ENCODE measurements at places on chromosomes 1 and 21. TPM values are rescaled to one million over a fixed set of nuclear protein-coding genes. Genes with fewer than 3 reads are reported as not detected.
A peak's percentile ranks its signal among the peaks of the same experiment; 100 is the strongest.

Gene KRTAP12-1
- not detected for total RNA-seq

Gene DEDD
- 50.7 TPM for total RNA-seq

GRCh38 chr1:2330035-2330434, 61.3 kb downstream of the MORN1 start:
- no peak for DNase-seq

Gene TEX38
- total RNA-seq, result not detected

DNA sequence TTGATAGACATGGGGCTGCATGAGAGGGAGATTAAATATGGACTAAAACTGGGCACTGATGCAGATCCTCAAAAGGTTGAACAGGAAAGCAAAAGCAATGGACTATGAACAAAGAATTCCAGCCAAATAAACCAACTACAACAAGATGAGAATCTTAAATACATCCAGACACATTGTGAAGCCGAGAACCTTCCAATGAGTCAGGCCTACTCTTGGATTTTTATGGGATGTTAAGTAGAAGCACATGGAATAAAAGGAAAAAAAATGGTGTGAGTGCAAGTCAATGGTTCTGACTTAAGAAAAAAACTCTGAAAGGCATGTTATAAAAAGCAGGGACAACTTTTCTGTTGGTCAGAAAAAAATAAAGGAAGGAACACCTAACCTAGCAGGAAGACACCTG, 227.2 kb downstream of the DPYD start:
- DNase-seq, result no peak

- DNase-seq, result no peak
Observed at GRCh38 chr1:205301205-205301821, 20.2 kb downstream of the NUAK2 start.

GRCh38 chr1:161083748-161084596, 5.4 kb downstream of the NECTIN4 start:
- DNase-seq, result no peak

DNA sequence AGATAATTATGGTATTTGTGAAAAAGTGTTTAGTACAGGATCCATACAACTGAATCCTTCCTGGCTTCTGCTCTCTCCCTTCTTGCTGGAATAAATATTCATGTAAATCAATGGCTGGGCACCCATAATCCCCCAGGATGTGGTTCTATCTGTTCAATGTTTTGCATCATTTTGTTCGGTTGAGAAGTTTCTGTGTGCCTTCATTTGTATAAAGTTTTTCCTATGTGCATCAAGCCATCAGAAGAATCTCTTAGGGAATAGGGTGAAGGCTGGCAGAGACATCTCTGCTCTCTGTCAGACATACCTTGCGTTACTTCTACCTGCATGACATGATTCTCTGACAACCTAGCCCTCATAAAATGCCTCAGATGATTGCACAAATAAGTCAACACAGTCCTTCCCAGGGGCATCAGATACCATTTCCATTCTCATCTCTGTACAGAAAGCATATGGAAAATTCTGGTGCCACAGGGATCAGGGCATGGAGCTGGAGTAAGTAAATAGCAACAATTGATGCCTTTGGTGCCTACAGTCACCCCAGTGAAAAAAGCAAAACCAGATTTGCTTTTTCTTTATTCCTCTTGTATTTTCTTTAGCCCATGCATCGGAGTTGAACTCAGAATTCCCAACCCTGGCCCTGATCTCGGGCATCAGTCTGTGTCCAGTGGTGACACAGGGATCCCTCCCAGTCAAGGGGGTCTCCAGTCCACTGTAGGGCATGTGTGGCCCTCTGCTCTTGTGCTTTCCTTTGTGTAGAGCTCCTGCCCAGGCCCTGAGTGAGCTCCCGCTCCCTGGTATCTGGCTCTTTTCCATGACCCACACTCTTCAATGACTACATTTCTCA, 39.7 kb upstream of the ATP1A1 start:
- no peak for DNase-seq

Gene C8B
- not detected for total RNA-seq

DNA sequence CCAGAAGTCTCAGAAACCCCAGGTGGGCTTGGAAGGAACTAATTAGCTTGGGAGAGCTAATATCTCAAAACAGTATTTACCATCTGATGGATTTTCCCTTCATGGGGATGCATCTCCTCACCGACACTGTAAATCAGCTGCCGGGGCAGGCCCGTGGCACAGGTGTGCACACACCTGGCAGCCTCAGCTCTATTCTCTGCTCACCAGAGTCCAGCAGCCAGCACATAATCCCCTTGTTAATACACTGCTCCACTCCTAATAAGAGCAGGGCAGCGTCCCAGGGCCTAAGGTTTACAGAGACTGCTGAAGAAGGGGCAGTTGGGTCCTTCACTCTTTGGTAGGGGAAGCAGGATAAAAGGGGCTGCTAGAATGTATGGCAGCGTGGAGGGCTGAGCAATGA, 200.0 kb downstream of the TOMM20 start:
- no peak for DNase-seq

DNA sequence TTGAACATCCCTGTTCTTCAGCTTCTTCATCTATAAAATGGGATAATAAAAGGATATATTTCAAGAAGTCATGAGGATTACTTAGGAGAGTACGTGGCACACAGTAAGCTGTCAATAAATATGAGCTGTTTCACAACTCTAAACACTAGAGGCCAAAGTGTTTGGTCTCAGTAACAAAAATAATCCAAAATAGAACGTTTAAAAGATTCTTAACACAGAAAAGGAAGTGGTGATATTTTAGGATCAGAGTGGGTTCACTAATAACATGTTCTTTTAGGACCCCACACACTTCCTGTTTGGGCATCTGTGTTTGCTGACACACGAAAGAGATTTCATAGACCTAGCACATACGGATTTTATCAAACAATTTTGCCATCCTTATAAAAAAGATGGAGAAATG, 32.9 kb downstream of the TNFSF18 start:
- no peak for DNase-seq

Gene DNASE2B
- total RNA-seq, result not detected

- DNase-seq, result no peak
Observed at GRCh38 chr1:85449356-85449755, 15.6 kb downstream of the DDAH1 start.

GRCh38 chr1:153540394-153541361, at the start of gene S100A5:
Gene S100A5, minus strand, starts transcription at chr1:153540934. Its CDS starts 743 bp downstream, at chr1:153540191.
- DNase-seq, result peak; percentile 51

Gene OR2L2
- not detected for total RNA-seq

DNA sequence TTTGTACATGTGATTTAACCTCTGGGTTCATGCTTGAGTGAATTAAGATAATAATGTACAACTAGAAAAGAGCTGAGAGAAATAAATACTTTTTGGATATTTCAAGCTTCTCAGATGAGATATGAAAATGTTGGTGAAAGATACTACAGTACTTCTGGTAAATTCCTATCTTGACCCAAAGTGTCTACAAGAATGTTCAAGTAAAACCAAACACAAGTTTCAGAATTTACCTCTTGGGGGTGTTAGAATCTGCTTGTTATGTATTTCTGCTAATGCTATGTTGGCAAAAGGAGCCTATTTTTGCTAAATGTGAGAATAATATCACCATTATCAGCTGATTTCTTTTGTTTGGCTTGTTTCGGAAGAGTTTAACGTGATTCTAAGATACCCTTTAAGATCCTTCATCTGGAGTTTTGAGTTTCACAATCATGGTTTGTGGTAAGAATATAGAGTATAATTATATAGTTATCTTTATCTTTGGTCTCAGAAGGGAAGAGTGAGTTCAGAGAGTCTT, 388.5 kb downstream of the LMO4 start:
- DNase-seq, result no peak

DNA sequence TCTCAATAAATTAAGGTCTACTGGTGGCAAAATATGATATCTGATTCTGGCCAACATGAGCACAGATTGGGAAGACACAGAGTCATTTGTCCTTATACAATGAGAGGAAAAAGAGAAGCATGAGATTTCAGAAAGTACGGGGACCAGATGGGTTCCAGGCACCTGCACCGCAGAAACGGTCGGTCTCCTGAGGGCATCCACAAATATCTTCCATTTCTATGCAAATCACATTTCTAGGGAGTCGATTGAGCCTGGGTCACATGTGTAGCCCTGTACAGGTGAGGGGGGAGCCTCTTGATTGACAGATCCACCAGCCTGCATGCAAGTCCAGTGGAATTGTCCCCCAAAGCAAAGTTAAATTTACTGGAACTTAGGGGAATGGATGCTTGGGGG, 415.6 kb downstream of the NPHP4 start:
- no peak for DNase-seq

DNA sequence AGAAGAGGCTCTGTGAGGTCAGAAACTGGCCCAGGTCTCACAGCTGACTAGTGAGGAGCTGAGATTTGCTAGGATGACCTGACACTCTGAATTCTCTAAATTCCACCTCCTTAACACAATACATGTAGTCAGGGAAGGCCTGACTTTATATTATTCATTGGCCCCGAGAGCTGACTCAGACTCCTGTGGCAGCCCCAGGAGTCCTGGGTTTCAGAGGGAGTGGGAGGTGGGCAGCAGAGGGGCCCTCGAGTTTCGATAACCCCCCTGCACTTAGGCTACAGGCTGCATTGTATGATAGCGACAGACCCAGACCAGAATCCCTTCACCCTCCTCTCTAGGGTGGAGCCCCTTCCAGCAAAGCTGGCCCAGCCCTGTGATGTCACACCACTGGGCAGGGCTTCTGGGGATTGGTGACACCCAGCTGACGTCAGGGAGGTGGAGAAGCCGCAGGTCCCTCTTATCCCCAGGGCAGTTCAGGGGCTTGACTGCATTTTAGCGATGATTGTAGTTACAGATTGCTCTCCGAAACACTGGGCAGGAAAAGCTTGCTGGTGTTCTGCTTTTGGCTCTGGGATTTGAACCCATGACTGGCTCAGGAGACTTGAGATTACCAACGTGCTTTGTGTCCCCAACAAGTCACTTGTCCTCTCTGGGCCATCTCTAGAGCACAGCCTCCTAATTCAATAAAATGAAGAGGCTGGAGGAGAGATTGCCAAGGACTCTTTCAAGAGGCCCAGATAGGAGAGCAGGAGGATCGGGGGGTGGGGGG, 17.0 kb upstream of the GPR37L1 start:
- DNase-seq, result no peak

Measured in activated T-cell treated with anti-CD3 and anti-CD28 coated beads, Interleukin-2, amount 50 U/mL, for 4 hours (primary cell).